ENCODE measurements at places on chromosomes 1 and 21. TPM values are rescaled to one million over a fixed set of nuclear protein-coding genes. Genes with fewer than 3 reads are reported as not detected.

DNA sequence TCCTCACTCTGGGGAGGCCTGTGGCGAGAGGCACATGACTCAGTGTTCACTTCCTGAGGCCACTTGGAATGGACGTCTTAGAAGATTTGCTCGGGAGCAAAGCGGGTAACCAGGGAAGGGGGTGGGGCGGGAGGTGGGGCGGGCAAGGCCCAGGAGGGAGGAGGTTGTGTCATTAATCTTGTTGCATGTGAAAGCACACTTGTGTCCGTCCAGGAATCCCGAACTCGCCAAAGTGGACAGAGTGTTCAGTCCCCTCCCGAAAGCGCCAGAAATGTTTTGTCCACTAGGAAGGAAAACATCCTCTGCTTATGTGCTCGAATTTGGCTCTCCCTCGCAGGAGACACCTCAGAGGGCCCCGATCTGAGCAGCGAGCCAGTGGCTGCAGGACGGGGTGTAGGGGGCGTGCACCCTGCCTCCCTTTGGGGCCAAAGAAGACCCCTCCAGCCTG is 84.2 kb downstream of the SPSB1 start:
- no peak for DNase-seq

DNA sequence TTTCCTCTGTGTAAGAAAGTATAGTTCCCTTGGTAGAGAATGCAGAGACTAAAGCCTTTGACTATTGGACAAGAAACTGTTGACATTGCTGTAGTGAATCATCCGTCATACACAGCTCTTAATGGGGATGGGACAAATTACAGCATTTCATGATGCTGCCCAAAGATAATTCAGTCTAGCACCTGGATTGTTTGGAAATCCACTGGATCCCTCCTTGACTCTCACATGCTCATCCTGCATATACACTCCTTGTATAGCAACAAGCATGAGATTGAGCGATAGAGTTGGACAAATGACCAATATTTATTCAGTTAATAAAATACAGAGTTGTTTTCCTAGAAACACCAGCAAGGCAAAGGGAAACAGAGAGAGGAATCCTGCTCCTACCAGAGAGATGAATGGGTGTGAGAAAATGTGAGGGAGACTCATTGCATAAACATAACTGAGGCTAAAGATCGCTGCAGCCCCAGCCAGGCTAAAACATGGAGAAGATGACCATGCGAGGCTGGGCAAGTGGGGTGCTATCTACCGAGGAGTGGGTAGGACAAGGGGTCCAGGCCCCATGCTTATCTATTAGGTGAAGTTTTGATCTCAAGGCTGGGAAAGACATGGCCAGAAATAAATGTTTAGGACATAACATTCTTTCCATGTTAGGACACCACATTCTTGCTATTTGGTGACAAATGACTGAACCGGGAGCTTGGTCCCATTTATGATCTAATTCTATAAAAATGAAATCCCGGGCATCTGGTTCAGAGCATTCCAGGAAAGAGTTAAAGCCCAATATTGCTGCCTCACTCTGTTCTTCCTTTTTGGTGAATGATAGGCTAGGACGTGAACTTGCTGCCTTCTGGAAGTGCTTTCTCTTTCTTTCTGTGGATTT is 153.2 kb downstream of the TGFB2 start:
- no peak for DNase-seq

DNA sequence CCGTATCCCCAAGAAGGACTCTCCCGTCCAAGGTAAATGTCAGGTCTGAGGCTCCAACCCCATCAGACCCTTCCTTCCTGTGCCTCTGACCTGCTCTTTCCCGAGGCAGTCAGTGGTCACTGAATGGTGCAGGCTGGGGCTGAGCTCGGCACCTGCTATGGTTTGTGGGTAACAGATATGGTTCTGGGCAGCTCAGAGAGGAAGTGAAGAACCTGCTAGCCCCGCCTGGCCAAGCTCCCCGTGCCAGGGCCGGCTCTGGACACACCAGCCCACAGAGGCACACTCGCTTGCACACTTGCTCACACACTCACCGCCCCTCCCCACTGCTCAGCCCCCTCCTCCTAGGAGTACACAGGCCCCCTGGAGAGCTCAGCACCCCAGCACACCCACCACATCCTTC is 16.4 kb downstream of the NCMAP start:
- no peak for DNase-seq

The LRRC71 gene
- polyA plus RNA-seq, result 0.30 TPM

The CYP2J2 gene
- 3.1 TPM for polyA plus RNA-seq

DNA sequence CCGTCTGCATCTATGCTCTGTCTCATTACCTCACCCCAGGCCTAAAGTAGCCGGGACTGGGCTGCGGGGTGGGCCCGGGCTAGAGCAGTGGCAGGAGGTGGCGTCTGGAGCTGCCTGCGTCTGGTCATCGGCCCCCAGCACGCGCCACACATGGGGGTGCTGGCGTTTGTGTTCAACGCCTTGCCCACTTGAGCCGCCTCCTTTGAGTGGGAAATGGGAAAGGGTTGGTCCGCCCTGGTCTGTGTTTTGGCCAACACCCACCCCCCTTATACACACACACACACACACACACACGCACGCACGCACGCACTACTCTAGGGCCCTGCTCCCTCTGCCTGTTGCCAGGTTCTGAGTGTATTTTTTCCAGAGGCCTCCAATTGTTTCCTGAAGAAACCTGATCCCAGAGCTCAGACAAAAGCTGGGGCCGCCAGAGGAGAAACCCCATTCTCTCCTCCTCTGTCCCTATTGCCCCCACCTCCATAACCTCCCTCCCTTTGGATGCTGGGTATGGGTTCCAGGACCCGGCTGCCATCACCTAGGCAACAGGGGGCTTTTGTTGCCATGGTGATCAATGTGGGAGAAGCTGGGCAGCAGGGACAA is 10.1 kb downstream of the VANGL2 start:
- no peak for DNase-seq

The GJA4 gene
- 1.7 TPM for polyA plus RNA-seq

DNA sequence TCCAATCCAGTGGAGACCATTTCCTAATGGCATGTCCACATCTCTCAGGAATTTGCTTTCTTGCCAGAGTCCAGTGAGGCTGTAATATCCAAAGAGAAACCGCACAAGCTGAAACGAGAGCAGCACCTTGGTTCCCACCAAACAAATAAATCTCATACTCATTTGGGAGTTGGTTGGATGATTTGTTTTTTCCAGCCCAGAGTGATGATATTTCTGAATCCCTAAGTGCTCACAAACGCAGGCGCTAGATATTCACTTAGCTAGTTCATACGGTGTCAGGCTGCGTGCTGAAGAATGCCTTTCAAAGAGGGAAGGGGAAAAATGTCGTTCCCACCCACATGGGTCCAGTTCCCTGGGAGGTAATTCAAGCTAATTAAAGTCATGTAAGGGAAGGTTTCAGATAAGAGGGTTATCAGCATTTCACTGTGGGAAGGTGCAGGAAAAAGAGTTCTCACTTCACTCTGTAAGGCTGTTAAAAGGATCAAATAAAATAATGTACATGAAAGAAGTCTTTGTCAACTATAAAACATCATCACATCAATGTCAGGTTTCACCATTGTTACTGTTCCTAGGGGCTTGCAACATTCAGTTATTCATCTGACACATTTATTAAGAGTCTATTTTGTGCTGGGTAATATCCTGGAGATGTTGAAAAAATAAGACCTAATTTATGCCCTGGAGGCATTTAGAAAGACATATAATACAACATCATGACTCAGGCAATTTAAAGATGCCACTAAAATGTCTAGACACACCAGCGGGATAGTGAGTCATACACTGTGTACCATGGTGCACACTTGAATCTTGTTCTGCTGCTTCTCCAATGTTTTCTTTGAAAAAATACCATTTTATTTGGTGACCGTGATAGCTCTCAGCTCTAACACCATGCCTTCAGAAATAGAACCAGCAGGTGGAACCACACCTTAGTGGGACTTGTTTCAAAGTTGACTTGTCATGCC is 19.3 kb downstream of the DPT start:
- DNase-seq, result no peak

GRCh38 chr1:26234644-26235370 is 807 bp downstream of the CEP85 start:
- DNase-seq, result no peak

Measured in pancreas (tissue), 10 donors.